Smooth muscle cell of trachea (primary cell): ENCODE measurements at places on chromosomes 2 and 18. TPM values are rescaled to one million over a fixed set of nuclear protein-coding genes. Genes with fewer than 3 reads are reported as not detected.

CD8B2 gene
- not detected in 2 replicates for total RNA-seq

PLGLB1 gene
- total RNA-seq = 1.5 and 2.0 TPM in 2 replicates

GPR35 gene
- total RNA-seq = 0.99 TPM in 1 of 2 replicates, not detected in the other

ALPG gene
- not detected in 2 replicates for total RNA-seq
